ELR (cell line): ENCODE measurements at places on chromosomes 2 and 18.
A peak's percentile ranks its signal among the peaks of the same experiment; 100 is the strongest.

DNA sequence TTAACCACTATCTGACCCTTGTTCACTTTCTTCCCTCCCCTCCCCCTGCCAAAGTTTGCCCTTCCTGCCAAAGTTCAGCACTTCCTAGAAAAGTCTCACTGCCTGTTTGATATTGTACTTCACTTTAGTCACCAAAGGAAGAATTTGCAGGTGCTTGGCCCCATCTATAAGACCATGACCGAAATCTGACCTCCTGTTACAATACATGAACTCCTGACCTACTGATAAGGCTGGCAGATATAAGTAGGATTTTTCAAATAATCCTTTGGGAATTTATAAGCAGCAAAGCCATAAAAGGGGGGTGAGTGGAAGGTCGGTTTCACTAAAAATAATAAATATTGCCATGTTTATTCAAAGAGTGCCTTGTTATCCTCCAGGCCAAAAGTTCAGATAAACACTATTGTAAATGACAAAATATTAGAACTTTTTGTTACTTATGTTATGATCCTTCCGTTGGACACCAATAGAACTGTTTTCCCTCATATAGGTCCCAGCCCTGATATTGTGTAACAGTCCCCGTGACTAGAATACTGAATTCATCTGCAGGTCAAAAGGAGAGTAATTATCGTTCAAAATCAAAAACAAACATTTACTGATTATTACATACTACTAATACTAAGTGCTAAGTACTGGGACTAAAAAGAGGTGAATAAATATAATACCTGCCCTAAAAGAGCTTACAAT, 277.6 kb downstream of the EXOC6B start:
- DNase-seq = no peak

DNA sequence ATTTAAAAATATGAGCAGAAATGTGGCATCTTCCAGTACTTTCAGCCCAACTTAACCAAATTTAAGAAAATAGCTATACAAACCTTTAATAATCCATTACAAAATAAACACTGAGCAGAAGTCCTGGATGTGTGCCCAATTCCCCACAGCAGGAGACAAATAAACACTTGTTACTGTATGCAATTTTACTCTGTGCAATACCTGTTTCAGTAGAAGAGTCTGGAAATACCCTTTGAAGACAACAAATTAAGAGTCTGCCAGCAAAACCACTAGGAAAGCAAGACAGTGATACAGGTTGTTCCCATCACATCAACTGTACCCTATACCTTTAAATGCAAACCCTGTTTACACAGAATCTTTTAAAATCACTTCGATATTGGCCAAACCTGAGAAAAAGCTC, 41.4 kb upstream of the RNU4ATAC start:
- DNase-seq = no peak

DNA sequence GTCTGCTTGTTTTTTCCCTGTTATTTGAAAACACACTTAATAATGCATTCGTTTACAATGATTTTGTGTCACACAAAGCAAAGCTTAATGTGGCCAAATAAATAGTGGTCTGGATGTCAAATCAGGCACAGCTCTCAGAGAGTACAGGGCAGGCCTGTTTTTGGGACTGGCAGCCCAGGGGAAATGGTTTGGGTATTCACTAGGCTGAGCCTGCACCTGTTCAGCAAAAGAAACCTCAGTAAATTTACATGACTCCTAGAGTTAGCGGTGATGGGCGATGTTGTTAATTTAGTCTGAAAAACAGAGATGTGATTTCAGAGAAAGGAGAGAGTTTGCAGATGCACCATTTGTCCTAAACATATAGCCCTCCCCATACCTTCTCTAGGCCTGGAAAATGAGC, 197.1 kb downstream of the ALK start:
- DNase-seq = no peak

DNA sequence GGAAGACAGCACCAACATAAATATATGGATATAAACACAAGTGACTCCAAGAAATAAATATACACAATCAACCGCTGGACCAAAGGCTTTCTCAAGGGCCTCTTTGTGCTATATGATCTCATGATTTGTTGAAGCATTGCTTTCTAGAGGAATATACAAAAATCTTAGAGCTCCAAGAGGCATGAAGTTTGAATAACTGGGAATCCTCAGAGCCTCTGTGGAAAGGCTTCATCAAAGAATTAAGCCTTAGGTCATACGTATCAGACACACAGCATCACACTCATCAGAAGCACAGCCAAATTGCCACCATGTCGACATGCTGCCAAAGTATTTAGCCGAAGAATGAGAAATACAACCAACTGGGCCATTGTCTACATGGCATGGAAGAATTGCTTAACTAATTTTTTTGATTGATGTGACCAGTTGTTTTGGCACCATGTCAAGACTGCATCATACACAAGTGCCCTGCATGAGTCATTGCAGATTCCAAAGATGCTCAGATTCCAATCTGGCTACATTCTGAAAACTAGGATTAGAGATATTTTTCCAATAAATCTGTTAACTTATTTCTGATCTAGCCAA, 860.6 kb upstream of the ZEB2 start:
- peak; percentile 90 for DNase-seq

DNA sequence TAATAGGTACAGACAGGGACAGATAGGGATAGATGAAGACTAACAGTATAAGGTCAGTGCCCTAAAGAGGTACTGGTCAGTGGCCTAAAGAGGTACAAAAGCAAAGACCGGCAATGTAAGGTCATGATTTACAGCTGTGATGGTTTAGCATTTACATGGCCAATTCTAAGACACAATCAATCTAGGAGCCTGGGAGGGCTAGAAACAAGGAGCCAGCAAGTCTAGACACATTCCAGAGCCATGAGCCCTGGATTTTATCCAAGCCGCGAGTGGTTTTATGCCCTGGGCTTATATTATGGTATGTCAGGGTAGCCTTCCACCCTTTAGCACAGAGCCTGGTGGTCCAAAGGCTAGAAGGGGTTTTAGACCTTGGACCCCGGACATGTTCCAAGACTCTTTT, 124.2 kb downstream of the CBLN2 start:
- DNase-seq = no peak

DNA sequence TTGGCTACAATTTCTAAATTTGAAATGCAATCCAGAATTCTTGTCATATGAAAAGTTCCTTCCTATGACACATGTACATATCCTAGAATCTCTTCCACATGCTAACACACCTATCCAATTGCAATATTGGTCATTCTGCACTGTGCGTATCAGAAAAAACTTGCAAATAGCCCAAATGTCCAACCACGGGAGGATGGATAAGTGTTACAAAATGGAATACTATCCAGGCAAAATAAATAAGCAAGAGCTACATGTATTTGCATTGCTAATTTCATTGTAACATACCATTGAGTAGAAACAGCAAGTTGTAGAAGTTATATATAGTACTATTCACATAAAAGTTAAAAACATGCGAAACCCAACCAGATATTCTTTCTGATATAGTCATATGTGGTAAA, 15.6 kb upstream of the RHOB start:
- no peak for DNase-seq

- DNase-seq = peak; percentile 93
Measured at GRCh38 chr2:102258386-102259074, 52.8 kb upstream of the IL1RL1 start.

DNA sequence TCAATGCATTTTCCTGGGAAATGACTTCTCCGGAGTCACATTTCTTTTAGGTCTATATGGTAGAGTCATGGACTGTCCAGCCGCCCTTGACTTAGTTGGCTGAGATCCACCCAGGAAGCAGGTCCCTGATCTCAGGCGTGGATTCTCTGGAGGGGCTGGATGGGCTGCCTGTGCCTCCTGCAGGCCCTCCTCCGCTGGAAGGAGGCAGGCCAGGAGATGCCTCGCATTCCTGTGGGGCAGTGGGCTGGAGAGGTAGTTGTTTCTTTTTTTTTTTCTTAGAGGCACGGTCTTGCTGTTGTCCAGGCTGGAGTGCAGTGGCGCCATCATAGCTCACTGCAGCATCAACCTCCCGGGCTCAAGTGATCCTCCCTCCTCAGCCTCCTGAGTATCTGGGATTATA, 129.0 kb upstream of the MYCN start:
- no peak for DNase-seq

DNA sequence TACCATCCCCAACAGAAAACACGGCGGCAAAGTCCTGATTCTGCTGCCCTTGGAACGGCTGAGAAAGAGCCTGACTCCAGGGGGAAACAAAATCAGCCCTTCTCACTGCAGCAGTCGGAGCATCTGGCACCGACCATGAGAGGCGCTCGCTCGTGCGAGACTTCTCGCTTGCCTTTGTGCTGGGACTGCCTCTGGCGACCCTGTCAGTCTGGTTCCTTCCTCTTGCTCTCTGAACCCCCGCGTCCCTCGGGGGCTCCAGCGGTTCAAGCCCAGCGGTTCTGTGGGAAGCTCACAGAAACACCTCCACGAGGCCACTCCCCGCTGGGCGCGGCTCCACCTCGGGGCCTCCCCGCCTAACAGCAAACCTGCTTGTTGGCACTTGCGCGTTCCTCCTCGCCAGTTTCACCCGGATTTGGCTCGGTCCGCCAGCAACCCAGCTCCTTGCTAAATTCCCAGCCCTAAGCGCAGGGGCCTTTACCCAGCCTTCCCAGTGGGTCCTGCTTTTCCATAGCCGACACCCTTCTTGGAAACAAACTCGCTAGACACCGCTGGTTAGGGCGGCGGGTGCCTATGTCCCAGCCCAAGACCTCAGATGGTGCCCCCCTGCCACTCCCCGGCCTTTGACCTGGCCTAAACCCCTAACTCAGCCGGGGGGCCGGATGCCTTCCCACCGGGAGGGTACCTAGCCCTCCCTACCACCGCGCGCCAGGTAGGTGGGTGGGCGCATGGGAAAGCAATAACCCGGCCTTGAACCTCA, 2.2 kb downstream of the RND3 start:
- DNase-seq = peak; percentile 72

DNA sequence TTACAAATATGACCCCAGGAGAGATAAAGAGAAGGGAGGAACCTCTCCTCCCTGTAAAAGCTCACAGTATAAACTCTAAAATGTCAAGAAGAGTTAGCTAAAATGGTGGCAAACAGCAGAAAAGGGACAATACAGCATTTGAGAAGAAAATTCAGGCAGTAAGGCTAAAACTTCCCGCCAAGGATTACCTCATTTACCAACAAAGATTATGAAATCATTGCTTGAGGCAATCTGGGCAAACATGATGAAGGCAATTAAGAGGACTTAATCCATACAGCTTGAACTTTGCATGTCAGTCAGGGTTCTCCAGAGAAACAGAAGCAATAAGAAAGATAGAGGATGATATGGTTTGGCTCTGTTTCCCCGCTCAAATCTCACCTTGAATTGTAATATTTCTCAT, 81.4 kb downstream of the CMPK2 start:
- DNase-seq = no peak

DNA sequence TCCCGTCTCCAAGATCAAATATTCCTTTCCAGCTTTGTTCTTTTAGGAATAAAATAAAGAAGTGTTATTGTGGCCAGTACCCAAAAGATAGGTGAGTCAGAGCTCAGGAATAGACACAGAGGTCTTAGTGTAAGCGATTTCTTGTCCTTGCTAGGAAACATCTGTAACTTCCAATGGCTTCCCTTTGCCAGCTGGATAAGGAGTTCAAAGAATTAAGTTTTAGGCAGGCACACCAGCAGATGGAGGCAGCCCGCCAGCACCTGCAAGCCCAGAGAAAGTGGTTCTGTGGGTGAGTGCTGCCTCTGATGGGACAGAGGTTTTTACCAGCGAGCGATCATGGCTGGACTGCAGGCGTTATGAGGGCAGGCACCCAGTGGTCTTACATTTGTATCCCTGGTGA, 125.4 kb downstream of the MGAT5 start:
- DNase-seq = no peak

- DNase-seq = no peak
Measured at GRCh38 chr2:230412371-230412711, 3.7 kb upstream of the SP100 start.

DNA sequence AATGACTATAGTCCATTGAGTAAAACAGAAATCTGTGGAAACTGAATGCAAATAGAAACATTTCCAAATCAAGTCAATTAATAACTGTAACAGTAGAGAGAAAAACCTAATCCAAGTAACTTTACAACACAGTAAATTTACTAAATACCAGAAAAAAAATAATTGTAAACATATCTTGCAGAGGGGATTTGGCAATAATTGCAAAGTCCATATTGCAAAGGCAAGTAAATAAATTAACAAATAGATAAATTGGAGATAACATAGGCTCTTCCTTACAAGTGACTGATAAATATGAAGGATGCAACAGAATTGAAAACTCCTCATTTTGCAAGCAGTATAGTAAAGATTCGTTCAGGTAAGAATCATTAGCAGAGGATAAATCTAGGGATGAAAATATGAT, 65.0 kb downstream of the SMC6 start:
- DNase-seq = no peak

DNA sequence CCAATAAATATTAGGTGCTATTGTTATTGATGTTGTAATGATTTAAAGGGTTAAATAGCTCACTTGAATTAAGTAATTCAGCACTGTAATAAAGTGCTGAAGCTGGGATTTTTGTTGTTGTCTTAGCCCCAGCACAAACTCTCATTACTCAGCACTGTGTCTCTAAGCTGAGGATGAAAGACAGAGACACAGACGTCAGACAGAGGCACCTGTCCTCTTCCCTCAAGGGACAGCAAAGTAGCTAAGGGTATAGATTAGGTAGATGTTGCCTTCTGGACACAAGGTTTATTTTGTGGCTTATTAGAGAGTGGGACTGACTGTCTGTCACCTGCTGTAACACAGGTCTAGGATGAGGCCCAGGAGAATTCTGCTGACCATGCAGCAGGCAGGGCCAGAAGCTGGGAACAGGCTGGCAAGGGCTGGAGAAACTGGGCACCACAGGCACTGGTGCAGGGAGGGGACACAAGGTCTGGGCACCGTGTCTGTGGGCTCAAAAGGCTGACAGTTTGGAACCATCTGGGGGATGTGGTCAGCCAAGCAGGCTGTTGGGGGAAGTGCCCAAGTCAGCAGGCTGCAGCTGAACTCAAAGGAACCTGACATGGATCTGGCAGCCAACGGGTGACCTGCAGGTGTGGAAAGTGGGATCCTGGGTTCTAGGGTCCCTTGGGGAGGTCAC, 20.0 kb upstream of the PTPN4 start:
- DNase-seq = no peak

GRCh38 chr2:241633561-241633960, 3.4 kb downstream of the THAP4 start:
- DNase-seq = no peak

GRCh38 chr18:45290364-45290763, 324.9 kb upstream of the SLC14A2 start:
- DNase-seq = no peak

DNA sequence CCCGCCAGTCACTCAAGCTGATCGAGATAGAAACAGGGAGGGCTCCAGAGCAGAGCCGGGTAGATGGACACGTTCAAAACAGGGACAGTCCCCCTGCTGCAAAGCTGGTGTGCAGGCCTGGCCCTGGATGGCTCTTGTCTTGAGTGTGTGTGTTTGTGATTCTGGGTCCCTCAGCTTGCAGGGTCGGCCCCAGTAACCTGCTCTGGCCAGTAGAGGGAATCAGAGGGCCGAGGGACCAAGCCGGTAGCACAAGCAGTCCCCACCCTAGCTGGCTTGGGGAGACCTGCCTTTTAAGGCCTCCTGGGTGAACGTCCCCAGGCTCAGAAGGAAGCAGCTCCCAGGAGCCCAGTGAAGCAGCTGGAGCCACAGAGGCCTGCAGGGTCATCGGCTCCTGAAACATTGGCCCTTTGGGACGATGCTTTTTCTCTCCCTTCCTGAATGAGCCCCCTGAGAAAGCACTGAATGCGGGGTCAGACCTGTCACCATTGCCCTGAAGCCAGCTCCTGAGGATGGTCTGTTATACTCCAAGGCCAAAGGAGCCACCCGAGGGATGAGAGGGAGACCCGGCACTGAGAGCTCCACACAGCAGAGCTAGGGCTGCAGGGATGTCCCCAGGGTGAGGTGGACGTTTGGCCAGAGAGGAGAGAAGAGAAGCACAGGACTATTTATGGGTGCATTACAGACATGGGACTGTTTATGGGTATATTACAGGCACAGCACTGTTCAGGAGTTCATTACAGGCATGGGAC, 15.4 kb upstream of the MLPH start:
- peak; percentile 86 for DNase-seq
